Lung microvascular endothelial cell (primary cell): ENCODE measurements at places on chromosomes 12 and 14. TPM values are rescaled to one million over a fixed set of nuclear protein-coding genes. Genes with fewer than 3 reads are reported as not detected.
A peak's percentile ranks its signal among the peaks of the same experiment; 100 is the strongest.

The TMEM119 gene
- total RNA-seq, result not detected in 2 replicates

The OLR1 gene
- not detected in 2 replicates for total RNA-seq

The SERPINA10 gene
- total RNA-seq, result not detected in 2 replicates

The KRT73 gene
- total RNA-seq, result not detected in 2 replicates

The KRT80 gene
- 0.20 and 0.65 TPM in 2 replicates for total RNA-seq

The PLCZ1 gene
- not detected in 2 replicates for total RNA-seq

The PRB2 gene
- not detected in 2 replicates for total RNA-seq

DNA sequence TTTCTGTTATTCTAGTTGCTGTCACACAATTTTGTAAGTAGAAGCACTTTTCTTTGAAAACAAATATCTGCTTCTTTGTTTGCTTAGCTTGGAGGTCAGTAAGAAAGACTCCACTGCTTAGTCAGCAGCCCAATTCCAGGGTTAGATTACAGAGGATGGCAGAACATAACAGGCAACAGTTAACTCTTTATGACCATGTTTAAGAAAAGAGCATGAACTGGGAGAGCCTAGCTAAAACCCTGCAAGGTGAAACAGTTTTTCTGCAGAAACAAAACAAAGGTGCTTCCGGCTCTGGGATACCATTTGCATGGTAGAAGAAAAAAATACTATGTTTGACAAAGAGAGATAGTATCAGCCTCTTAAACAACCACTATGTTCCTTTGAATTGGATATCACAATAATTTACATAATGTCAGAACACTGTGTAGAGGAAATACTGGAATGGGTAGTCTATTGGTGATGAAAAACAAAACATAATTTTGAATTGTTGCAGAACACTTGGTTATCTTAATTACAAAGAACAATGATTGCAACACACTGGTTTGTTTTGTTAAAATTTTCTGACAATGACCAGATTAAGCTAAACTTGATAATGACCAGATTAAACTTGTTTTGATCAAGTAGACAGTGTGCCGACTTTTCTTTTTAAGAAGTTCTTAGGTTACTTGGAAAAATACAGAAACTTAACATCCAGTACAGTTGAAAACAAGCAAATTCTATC, 22.4 kb upstream of the PPM1H start:
- DNase-seq, result no peak

DNA sequence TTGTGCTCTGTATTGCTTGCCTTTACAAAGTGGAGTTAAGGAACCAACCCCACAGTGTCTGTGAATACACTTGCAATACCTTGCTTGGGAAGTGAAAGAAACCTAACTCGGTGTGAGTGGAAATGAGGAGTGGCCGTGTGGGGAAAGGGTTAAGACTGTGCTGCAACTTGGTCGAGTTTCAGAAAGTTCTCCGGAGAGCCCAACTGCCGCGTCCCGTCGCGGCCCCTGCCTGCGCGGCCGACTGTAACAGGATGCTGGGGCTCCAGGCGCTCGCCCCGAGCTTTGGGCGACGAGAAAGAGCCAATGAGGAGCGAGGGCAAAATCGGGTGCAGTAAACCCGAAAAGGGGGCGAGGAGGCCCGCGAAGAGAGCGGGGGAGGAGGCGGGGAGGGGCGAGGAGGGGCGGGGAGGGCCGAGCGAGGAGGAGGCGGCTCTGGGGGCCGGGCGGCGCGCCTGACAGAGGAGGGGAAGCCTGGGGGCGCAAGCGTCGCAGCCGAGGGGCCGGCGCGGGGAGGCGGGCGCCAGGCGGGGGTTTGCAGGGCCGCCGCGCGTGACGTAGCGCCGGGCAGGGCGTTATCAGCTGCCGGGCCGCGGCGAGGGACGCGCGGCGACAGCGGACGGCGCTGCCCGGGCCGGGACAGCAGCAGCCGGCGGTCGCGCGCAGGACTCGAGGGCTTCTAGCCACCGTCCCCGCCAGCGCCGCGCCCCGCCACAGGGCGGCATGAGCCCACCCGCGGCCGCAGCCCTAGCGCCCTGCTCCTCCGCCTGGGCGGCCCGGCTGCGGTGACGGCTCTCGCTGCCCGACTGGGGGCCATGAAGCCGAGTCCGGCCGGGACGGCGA, at the start of gene DACT1:
DACT1 (plus strand) TSS at position 572 of the 840 bp plus-strand sequence; CDS start at position 813, 241 bp downstream.
- peak; percentile 51 for DNase-seq

GRCh38 chr14:92539875-92540274, 26.3 kb downstream of the RIN3 start:
- DNase-seq, result peak; percentile 70

- DNase-seq, result no peak
Observed at GRCh38 chr14:104794993-104795780, at the start of gene AKT1. Gene AKT1 (minus strand): TSS chr14:104795748. CDS start chr14:104792643, 3,105 bp downstream.

- DNase-seq, result no peak
Observed at GRCh38 chr14:60485057-60485597, 736 bp downstream of the C14orf39 start.

DNA sequence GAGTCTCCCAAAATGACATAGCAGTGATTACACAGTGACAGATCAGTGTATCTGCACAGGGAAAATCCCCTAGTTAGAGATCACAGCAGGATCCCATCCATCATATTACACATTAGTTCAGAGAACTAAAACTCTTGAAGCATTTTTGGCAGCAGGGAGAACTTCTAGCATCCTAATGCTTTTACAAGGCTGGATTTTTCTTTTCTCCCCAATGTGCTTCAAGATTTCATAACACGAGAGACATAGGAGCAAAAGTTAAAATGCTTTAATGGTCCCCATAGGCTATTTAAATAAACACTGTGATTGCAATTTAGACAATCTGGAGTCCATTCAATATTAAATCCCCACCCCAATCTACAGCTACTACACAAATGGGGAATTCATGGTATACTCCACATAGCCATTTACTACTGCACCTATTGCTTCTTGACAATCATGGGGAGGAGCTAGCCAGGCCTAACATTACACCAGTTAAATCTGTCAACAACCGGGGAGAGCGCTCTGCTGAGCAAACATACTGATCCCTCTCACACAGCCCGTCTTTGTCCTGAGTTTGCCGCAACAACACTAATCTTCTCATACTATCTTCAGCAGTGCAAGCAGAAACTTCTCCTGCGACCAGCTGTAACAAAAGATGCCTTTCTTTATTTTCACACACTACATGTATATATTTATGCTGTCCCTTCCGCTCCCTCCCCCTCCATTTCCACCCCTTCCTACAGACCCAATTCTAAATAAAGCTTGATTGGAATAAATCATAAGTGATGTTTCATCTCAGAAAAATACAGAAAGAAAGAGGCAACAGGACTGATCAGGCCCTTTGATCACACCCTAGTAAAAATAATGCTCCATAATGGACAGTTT, 120.3 kb upstream of the SOX5 start:
- no peak for DNase-seq

- no peak for DNase-seq
Observed at GRCh38 chr12:55703901-55704761, 3.6 kb downstream of the ITGA7 start.

DNA sequence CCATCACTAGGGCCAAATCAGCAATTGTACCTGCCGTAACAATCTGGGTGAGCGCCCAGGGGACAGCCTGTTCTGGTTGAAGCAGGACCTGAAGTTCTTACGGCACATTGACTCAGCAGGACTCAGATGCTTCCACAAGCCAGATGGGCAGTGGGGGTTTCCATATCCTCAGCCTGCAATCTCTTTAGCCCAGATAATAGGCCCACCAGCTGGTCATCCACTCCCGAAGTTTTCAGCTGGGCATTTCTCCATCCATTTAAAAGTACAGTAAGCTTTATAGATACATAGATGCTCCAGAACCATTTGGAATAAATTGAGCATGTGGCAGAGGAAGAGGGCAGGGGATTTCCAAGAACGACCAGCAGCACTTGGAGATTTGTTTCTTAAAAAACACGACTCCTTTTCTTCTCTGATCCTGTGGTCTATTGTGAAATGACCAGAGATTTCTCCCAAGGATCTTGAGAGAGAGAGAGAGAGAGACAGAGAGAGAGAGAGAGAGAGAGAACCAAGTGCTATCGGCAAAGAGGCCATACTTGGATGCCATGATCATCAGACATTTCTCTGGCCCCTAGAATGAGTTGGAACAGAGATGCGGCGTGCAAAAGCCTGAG, 74.8 kb upstream of the PLXNC1 start:
- no peak for DNase-seq

DNA sequence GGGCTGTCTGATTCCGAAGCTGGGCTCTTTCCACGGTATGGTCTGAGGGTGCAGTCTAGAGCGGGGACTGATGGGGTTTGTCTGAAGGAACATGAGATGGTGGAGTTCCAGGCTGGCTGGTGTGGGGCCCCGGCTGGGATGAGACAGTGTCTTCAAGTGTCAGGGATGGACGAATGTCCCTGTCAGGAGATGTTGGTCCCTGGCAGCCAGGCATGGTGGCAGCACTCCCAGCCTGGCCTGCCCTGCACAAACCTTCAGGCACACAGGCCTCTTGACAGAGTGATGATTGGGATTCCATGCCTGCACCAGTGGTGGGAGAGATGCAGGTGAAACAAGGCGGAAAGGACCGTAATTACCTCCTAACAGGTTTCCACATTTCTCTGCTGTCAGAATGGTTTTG, 221.9 kb downstream of the CACNA1C start:
- no peak for DNase-seq

DNA sequence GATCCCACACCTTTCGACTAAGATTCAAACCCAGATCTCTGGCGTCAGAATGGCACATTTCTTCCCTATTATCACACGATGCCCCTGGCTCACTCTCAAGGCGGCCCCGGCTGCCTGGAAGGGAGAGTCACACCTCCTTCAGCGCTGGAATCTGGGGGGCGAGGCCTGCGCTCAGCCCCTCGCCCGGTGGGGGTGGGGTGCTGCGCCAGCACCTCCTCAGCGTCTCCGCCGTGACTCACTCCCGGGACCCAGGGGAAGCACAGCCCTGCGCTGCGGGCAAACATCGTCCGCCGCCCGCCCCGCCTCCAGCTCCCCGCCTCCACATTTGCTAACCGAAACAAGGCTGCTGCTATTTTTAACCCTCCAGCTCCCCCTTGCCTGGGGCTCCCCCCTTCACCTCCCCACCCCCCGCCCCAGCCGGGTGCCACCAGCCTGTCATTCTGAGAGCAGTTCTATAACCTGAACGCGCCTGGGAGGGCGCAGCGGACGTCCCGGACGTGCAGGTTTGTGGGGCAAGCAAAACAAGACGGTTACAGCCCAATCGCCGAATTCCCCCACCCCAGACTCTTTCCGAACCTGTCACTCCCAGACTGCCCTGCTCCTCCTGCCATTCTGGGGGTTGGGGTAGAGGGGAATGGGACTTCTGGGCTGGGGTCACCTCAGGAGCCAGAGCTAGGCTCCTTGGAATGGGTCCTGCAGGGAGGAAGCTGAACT, 6.7 kb downstream of the HDAC7 start:
- DNase-seq, result peak; percentile 88

DNA sequence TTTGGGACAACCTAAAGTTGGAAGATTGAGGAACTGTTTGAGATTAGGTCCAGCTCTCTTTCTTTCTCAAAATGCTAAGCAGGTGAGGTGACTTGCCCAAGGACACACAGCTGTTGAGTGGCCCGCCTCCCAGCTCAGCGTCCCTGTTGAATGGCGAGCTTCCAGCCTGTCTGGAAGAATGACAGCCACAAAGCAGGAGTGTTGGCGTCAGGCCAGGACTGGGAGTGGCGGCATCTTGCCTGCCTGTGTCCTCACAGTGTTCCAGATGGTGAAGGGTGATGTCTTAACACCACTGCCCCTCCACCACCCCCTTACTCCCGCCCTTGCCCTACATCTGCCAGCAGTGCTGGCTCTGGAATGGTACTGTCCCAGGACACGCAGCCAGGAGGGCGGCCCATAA, 4.4 kb upstream of the CEBPE start:
- no peak for DNase-seq

DNA sequence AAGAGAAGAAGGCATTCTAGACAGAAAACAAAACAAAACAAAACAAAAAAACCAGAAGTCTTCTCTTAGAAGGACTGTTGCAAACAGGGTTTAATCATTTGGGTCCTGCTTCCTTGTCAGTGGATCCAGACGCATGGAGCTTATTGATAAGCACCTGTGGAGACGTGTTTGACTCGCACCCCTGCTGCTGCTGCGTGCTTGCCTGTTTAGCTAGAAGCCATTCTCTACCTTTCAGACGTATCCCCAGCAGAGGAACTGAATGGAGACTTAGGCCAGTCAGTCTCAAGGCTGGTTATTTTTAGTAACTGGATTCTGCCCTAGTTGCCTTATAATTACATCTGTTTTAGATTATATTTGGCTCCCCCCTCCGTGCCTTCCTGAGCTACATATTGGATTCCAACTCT, 186.1 kb upstream of the EEA1 start:
- DNase-seq, result no peak

- DNase-seq, result no peak
Observed at GRCh38 chr12:62933220-62933601, 1.7 kb downstream of the PPM1H start.

GRCh38 chr14:44700184-44700583, 193.1 kb upstream of the FSCB start:
- no peak for DNase-seq

GRCh38 chr14:29712601-29713000, 215.0 kb downstream of the PRKD1 start:
- DNase-seq, result no peak

GRCh38 chr14:99043756-99044155, 228.2 kb downstream of the BCL11B start:
- DNase-seq, result no peak

DNA sequence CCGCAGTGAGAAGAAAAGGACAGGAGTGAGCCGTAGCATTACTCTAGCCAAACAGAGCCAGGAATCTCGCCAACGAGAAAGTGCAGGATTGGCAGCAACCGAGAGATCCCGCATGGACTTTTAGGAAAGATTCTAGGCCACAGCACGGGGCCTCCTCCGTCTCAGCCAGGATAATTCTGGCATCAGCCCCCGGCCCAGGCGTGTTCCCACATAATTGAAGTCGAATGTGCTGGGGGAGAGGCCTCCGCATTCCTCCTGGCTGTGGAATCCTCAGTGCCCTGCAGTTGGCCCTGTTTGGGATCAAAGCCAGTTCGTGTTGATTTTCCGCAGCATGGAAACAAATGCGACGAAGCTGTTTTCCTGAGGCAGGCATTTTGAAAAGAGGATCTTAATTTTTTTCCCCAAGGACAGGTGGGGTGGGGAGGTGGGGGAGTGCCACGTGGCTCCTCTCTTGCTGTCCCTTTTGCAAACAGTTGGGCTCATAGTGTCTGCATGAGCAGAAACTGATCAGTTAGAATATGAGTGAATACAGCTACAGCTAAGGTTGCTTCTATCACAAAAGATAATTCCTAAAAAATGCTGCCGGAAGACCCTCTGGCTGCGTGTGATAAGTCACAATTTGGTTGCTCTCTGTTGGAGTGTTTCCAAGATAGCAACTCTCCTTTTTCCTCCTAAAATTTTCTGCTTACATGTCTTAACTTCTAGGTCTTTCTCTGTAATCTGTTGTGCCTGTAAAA, 37.3 kb upstream of the ATXN2 start:
- peak; percentile 73 for DNase-seq

DNA sequence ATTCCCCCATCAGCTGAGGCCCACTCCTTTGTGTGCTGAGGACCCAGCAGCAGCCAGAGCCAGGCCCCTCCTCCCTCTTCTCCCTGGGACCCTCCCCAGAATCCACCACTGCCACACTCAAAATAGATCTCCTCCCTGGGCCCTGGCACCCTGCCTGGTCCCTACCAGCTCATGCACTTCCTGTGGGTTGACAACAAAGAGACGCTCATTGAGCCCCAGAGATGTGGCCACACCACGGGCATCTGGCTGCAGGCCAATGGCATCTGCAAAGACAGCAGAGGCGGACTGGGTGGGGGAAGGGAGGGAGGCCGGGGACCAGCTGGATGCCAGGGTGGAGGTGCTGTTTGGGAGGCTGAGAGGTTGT, 16.0 kb upstream of the ENDOU start:
- peak; percentile 35 for DNase-seq

GRCh38 chr14:30443368-30444007, 115.5 kb upstream of the G2E3 start:
- peak; percentile 28 for DNase-seq

GRCh38 chr12:59446116-59446515, 149.7 kb upstream of the SLC16A7 start:
- no peak for DNase-seq
